ENCODE measurements at places on chromosomes 3 and 15.
A peak's percentile ranks its signal among the peaks of the same experiment; 100 is the strongest.

DNA sequence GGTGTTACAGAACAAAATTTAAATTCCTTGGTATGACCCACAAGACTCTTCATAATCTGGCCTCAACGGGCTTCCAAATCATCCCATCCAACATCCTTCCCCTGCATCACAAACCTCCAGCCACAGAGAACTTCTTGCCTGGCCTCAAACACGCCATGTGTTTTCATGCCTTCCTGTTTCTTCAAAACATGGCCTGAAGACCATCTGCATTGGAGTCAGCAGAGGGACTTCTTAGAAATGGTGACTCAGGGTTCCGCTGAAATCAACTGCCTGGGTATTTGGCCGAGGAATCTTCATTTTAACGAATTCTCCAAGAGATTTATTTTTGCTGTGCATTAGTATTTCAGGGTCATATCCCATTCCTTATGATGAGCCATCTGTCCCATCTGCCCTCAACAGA, 138.1 kb upstream of the RAP2B start:
- no peak for DNase-seq

DNA sequence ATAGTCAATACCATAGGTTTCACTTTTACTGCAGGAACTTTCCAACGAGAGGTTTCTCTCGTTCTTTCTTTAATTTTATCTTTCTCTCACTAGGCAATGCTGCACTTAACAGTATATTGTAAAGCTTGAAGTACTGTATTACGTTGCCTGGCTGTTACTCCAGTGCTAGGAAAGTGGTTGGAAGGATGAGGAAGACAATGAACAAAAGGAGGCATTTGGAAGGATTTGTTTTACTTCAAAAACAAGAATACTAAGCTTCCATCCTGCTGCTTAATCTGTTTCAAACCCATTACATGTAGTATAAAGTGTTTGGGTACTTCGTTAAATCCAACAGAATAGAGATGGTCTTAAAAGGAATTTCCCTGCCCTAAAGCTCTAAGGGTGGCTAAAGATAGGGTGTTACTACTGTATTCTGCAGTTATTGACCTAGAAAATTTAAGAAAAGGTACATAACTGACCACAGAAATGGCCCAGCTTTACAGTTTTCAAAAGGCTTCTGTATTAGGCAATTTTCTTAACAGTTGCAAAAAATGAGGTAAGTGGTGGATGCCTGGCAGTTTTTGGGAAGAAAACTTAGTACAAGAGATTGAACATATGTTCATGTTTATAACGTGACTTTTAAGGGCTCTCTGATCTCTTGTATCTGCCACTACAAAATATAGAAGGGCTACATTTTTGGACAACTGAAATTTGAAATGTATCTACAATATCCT, 785 bp upstream of the IFT57 start:
- no peak for DNase-seq

- no peak for DNase-seq
Measured at GRCh38 chr15:81532001-81532400, 158.0 kb upstream of the TMC3 start.

DNA sequence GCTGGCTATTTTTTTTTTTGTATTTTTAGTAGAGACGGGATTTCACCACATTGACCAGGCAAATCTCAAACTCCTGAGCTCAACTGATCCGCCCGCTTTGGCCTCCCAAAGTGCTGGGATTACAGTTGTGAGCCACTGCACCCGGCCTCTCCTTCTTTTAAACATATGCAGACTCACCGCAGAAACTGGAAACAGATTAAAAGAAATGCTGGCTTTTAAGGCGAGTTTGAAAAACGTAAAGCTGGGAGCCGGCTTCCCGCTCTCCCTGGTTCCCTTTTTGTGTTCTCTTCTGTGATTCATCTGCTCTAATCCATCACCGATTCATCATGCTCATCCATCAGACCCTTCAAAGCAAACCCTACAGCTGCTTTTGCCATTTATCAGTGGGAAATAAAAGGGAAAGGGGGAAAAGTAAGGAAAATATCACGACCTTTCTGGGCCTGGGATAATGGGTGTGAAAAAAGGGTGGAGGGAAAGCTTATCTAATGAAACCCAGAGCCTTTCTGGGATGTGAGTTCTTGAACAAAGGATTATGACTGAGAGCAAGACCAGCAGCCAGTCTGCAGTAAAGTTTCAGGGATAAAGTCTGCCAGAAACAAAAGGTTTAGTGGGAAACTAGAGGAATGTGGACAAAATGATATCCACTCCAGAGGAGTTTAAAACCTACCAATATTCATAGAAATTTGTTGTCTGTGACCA, 92.3 kb upstream of the LRIG1 start:
- DNase-seq = no peak

GRCh38 chr3:30932513-30933098, 38.1 kb upstream of the GADL1 start:
- no peak for DNase-seq

GRCh38 chr3:132399054-132399929, 18.0 kb upstream of the DNAJC13 start:
- peak; percentile 16 for DNase-seq

GRCh38 chr3:39101022-39101689, 6.3 kb downstream of the GORASP1 start:
- no peak for DNase-seq

GRCh38 chr3:45670991-45671390, 18.2 kb upstream of the SACM1L start:
- no peak for DNase-seq

- DNase-seq = no peak
Measured at GRCh38 chr3:129018751-129019150, 17.6 kb downstream of the EFCC1 start.

- no peak for DNase-seq
Measured at GRCh38 chr3:74465715-74466410, 148.6 kb downstream of the CNTN3 start.

GRCh38 chr3:149536429-149536828, 61.9 kb downstream of the TM4SF4 start:
- DNase-seq = peak; percentile 15

DNA sequence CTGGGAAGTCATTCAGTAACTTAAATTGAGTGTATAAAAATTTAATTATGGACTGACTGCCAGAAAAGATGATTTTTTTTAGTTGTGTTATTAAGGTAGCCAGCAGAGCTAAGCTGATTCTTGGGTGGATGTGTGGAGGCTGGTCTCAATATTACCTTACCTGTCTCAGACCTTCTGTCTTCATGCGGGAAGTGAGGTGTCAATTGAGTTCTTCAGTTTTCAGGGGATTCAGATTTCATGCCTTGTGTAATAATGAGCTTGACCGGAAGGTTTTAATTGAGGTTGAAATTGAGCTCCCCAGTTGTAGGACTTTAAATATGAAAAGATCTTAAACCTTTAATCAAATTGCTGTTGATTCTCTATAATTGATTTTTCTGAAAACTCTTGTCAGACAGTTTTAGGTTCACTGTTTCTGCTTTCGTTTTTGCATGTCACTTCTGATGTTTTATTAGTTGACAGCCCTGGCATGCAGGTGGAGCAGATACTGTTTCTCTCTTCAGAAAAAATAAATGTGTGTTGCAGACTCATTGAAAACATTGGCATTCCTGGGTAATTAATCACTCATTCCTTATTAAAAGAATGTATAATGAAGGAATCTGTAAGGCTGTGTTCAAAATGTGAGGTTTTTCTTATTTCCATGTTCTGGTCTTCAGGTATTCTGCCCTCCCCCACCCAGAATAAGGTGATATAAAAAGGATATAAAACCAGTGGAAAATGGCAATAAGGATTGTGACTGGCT, 54.5 kb downstream of the PSMD6 start:
- DNase-seq = no peak

DNA sequence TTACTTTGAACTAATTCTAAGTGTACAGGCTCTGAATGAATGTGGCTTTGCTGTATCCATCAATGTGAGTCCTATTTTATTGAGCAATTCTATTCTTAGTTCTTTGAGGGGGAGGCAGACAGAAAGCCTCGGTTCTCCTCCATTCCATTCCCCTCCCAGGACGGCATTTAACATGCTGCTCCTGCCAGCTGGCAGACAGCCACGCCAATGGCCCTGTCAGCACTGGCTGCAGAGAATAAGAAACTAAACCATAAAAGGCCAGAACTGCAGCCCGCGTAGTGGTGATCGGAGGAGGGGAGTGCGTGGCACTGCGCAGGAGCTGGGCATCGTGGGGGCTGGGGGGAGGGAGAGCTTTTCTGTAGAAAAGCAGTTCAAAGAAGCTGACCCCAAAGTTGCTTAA, 76.0 kb upstream of the HACD2 start:
- DNase-seq = peak; percentile 76

- DNase-seq = no peak
Measured at GRCh38 chr3:15153103-15153502, 52.9 kb upstream of the CAPN7 start.

DNA sequence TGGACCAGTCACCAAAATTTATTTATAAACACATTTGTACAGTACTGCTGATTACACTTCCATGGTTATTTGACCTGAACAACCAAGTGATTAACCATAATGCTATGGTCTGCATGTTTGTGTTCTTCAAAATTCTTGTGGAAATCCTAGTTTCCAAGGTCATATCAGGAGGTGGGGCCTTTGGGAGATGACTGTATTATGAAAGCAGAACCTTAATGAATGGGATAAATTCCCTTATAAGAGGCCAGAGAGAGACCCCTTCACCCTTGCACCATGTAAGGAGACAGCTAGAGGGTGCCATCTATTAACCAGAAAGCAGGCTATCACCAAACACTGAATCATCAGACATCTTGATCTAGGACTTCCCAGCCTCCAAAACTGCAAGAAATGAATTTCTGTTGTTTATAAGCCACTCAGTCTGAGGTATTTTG, 1.9 kb downstream of the SCAPER start:
- no peak for DNase-seq

- no peak for DNase-seq
Measured at GRCh38 chr3:195095035-195095703, 175.8 kb downstream of the XXYLT1 start.

DNA sequence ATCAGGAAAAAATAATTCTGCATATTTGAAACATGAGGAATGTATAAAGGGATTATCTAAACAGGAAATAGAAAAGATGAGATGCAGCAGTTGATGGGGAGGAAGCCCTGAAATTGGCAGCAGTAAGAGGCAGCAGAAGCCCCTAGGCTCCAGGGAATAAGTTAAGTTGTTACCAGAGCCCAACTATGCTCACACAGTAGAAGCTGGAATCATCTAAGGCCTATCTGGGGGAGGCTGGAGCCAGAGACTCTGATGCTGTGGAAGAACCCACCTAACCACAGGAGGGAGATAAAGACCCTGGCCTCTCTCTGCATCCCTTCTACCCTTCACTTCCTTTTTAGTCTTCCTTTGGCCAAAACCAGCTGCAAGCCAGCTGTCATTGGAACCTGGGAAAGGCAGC, 519.7 kb downstream of the DIPK2A start:
- DNase-seq = no peak

DNA sequence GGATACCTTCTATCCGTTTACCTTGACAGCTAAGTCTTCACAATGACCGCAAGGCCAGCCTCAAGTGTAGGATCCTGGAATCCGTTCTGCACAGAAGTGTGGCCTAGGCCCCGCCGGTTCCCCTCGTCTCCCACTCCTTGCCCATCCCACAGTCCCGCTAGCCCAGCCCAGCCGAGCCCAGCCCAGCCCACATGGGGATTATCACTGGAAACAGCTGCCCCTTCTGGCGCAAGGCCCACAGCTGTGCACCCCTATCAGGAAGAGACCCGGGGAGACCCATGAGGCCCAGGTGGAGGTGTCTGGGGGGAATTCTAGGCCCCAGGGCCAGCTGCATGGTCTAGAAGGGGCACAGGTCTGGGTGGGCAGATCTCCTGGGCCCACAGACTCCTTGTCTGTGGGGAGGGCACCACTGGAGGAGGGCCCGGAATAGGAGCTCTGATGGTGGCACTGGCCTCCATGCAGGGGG, 27.9 kb upstream of the KLF13 start:
- no peak for DNase-seq

DNA sequence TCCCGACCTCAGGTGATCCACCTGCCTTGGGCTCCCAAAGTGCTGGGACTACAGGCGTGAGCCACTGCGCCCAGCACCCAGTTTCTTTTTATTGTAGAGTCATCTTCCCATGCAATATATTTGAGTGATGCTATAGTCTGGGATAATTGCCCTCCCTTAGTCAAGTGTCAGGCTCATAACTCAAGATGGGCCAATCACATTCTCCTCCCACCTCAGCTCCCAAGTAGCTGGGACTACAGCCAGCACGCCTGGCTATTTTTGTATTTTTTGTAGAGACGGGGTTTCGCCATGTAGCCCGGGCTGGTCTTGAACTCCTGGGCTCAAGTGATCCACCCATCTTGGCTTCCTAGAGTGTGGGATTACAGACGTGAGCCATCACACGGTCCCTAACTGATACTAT, 15.2 kb upstream of the PTPN9 start:
- DNase-seq = no peak

DNA sequence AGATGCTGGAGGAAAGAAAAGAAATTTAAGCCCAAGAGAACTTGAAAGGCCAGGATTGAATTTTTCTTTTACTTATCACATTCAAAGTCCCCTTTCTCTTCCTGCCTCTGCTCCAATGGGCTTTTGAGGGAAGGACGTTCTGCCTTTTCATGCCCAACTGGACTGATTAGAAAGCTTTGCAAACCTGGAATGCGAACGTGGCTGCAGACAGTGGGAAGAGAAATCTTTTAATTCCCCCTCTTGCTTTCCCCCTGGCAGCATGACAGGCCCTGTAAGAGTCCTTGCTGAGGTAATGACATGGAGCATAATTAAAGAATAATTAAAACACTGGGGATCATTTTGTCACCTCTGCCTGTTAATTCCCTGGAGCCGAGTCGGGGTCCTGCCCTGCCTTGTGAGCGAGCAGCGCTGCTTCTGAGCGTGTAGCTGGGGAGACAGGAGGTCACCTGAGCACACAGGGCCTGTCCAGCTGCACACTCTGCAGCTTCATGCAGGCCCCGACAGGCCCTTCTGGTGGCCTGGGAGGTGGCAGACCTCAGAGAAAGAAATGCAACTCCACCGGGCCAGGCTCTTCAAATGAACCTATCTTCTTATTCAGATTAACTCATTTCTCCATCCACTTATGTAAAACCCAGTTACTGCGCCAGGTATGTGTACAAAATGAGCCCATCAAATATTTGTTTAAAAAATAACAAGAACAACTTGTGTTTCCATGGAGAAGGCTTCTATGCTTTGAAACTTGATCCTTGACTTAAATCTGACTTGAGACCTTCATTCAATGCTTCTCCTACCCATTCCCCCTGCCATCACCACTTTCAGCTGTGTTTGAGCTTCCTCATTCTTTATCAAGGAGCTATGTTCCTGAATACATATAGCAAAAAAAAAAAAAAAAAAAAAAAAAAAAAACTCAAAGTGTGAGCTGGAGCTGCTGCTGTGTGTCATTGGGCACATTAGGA, 628.2 kb upstream of the CFAP20DC start:
- no peak for DNase-seq

GRCh38 chr3:33722191-33722590, 4.1 kb upstream of the CLASP2 start:
- no peak for DNase-seq

GRCh38 chr3:195895861-195896360, 12.4 kb downstream of the TNK2 start:
- DNase-seq = peak; percentile 15

DNA sequence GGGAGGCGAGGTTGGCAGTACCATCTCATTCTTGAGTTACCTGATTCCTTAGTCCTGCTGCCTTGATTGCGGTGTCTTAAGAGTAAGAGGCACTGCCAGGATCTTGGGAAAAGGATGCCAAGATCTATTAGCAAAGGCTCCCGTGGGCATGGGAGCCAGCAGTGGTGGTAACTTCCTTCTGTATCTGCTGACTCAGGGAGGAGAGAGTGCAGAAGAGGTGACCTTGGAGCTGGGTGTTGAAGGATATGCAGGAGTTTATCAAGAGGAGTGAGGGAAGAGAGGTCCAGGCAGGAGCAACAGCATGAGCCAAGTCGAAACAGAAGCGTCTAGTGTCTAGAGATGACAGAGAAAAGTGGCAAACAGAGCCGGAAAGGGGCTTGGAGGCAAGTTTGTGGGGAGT, 4.5 kb downstream of the MESP2 start:
- no peak for DNase-seq

All from NCI-H1092 (cell line).